ENCODE measurements at places on chromosomes 5 and 9. TPM values are rescaled to one million over a fixed set of nuclear protein-coding genes. Genes with fewer than 3 reads are reported as not detected.

TIMD4 gene
- total RNA-seq: not detected

- no peaks in the 10 kb centered on the region for H3K27me3 ChIP-seq
- H3K36me3 ChIP-seq: no peaks in the 10 kb centered on the region
- no peak overlapping the region for H3K4me3 ChIP-seq
- no peaks in the 10 kb centered on the region for H3K4me1 ChIP-seq
Observed at GRCh38 chr9:17342696-17343095, 207.9 kb downstream of the CNTLN start.

- H3K4me1 ChIP-seq: no peaks in the 10 kb centered on the region
- no peak for DNase-seq
- H3K27ac ChIP-seq: no peak overlapping the region
- H3K4me3 ChIP-seq: no peak overlapping the region
- H3K27me3 ChIP-seq: no peaks in the 10 kb centered on the region
- no peaks in the 10 kb centered on the region for H3K36me3 ChIP-seq
Observed at GRCh38 chr9:11318946-11319345, 706.1 kb upstream of the PTPRD start.

DNA sequence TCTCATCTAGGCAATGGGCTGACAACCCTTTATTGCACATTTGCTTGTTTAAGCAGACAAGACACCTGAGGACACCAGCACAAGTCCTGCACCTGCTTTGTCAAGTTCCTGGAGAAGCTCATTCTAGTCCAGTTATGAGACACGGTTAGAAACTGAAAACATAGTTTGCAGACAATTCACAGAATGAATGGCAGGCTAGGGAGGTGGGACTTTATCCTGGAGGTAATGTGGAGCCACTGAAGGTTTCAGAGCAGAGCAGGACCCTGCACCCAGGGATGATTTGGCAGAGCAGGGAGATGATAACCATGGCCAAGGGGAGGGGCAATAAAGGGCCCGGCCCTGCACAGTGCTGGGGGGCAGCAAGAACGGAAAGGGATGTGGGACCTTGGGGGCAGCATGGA is 50.7 kb upstream of the SLC25A51 start:
- no peaks in the 10 kb centered on the region for H3K36me3 ChIP-seq
- no peaks in the 10 kb centered on the region for H3K4me1 ChIP-seq
- H3K27me3 ChIP-seq: no peaks in the 10 kb centered on the region
- no peak for DNase-seq
- H3K27ac ChIP-seq: no peak overlapping the region

DNA sequence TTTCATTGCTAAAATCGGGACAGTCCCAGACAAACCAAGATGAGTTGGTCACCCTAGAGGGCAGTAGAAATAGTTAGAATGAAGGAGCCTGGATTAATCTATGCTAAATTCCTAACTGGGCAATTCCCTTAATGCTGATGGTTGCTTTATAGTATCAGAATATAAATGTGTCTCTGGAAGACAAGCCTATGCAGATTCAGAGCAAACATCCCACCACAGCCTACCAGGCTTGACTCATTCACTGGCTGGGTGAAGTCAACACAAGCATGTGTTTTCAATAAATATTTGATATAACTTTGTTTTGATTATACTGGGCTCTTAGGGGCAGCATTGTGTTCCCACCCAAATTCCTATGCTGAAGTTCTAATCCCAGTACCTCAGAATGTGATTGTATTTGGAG is 79.3 kb downstream of the RMI1 start:
- DNase-seq: no peak
- no peaks in the 10 kb centered on the region for H3K36me3 ChIP-seq
- peaks cover 4% of the 10 kb centered on the region for H3K4me1 ChIP-seq
- H3K27ac ChIP-seq: no peak overlapping the region
- H3K27me3 ChIP-seq: no peaks in the 10 kb centered on the region

- no peak for DNase-seq
- H3K4me1 ChIP-seq: no peaks in the 10 kb centered on the region
Observed at GRCh38 chr9:128713411-128713780, 10.5 kb downstream of the ZDHHC12 start.

- no peak for DNase-seq
- H3K27ac ChIP-seq: no peak overlapping the region
- no peaks in the 10 kb centered on the region for H3K36me3 ChIP-seq
- H3K4me1 ChIP-seq: no peaks in the 10 kb centered on the region
- H3K27me3 ChIP-seq: no peaks in the 10 kb centered on the region
Observed at GRCh38 chr5:53739111-53739510, 178.7 kb downstream of the NDUFS4 start.

- H3K27me3 ChIP-seq: no peaks in the 10 kb centered on the region
- peak; percentile 50 for DNase-seq
- H3K4me1 ChIP-seq: peaks cover 15% of the 10 kb centered on the region
- no peak overlapping the region for H3K27ac ChIP-seq
Observed at GRCh38 chr5:139708877-139709581, 60.9 kb downstream of the CXXC5 start.

DNA sequence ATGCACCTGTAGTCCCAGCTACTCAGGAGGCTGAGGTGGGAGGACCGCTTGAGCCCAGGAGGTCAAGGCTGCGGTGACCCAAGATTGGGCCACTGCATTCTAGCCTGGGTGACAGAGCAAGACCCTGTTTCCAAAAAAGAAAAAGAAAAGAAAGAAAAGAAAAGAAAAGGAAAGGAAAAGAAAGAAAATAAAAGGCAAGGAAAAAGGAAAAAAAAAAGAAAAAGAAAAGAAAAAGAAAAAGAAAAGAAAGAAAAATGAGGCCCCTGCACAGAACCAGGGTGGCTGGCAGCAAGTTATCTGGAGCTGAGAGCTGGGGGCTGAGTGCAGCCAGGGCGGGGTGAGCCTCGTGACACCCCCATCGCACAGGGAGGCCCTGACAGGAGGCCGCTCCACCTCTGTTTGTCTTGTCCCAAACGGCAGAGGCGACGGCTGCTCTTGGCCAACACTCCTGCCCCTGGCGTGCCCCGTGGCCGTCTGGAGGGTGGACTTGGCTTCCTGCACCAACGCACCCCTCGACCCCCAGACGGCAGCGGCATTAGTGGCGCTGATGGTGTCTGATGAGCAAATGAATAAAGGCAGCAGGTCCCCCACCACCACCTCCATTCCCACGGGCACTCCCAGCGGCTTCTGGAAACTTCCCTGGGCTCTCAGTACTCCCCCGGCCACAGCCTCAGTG is 16.7 kb downstream of the EXD3 start:
- no peak overlapping the region for H3K4me3 ChIP-seq
- no peak for DNase-seq
- H3K27me3 ChIP-seq: no peaks in the 10 kb centered on the region
- H3K27ac ChIP-seq: peak overlapping the region; percentile 66

- no peak overlapping the region for H3K27ac ChIP-seq
- H3K4me3 ChIP-seq: no peak overlapping the region
- no peak for DNase-seq
Observed at GRCh38 chr5:55694152-55694830, 17.8 kb downstream of the SLC38A9 start.

All from ovary (tissue), 10 donors.